ENCODE measurements at places on chromosomes 5 and 9.

- DNase-seq, result no peak
Measured at GRCh38 chr9:137242269-137243203, 1.4 kb downstream of the TUBB4B start.

GRCh38 chr5:117333011-117333410 lies 758.4 kb upstream of the SEMA6A start:
- no peak for DNase-seq

GRCh38 chr5:17619354-17619753 lies 9.2 kb downstream of the TAF11L12 start:
- DNase-seq, result no peak

DNA sequence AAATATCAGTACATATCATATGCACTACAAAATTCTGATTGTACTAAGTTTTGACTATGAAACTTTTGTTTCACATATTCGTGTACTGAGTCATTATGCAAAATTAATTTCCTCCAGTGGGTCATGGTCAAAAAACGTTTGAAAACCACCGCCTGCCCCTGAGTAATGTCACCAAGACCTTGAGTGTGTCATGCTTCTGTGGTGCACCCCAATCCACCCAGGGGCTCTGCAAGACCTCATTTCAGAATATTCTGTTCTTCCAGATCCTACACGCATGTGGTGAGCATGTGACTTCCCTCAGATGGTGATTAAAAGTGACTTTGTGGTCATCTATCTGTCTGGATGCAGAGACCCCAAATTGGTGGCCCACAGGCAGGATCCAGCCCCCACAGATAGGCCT lies 31.0 kb downstream of the ABLIM3 start:
- no peak for DNase-seq

- no peak for DNase-seq
Measured at GRCh38 chr9:124932333-124932732, 8.6 kb downstream of the GOLGA1 start.

GRCh38 chr5:156178117-156178516 lies 148.8 kb upstream of the SGCD start:
- DNase-seq, result no peak
